ENCODE measurements at places on chromosomes 1 and 21.

GRCh38 chr1:116502671-116503314, 68.0 kb downstream of the CD58 start:
- no peak for DNase-seq

- DNase-seq: no peak
Observed at GRCh38 chr21:34754690-34755647, 86.2 kb downstream of the CLIC6 start.

DNA sequence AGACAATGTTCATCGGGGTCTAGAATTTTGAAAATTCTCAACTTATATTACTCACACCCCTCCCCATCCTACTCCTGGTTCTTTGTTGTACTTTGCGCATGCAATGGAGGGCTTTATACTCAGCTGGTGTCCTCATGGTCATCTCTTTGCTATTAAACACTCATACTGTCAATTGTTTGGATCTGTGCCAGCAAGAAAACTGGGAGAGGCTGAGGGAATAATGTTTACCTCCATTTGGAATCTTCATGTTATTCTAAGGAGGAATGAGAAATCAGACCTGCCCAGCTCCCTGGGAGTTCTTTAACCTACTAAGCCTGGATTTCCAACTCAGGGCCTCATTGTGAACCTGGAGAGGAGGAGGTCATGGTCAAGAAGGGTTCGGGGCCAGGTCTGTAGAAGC, 143.9 kb upstream of the DNAH14 start:
- DNase-seq: peak; percentile 35

- peak; percentile 53 for DNase-seq
Observed at GRCh38 chr1:53878492-53879105, 11.0 kb downstream of the YIPF1 start.

DNA sequence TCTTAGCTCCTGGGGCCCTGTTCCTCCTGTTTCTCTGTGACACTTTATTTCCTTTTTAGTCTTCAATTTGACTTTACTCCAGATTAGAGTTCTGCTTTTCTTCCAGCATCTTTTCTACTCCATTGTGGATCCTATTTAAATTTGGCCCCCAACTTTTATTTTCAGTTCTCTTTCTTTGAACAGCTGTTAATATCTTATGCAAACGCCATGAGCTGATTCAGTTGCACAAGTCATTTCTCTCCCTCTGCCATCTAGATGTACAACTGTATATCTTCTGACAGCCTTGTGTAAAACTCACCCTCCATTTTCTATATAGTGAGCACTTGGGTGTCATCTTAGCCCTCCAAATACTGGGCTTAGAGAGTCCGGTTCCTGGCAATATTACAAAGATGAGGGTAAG, 42.2 kb downstream of the SPATA17 start:
- DNase-seq: no peak

Data from fibroblast of skin of scalp (primary cell).